ENCODE measurements at places on chromosomes 3 and 15.

GRCh38 chr3:22098021-22098420, 347.0 kb upstream of the ZNF385D start:
- no peak for DNase-seq

GRCh38 chr15:94272251-94272898, 41.0 kb downstream of the MCTP2 start:
- DNase-seq = no peak

DNA sequence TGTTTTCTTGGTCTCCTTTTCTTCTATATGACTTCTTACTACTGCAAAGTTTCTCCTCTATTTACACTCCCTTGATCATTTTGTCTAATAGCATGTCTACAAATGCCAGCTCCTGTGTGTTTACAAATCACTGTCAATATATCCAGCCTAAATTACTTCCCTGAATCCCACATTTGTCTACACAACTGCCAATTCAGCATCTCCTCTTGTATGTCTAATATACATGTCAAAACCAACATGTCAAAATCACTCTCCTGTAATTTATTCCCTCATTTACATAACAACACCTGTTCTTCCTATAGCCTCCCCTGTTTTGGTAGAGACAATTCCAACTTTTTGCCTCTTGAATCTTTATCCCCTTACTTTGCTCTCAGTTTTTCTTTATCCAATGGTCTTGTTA, 359.3 kb downstream of the PLOD2 start:
- DNase-seq = no peak

- no peak for DNase-seq
Measured at GRCh38 chr15:70857562-70858285, 3.8 kb upstream of the LARP6 start.

- DNase-seq = no peak
Measured at GRCh38 chr15:92864127-92864814, 35.9 kb upstream of the CHD2 start.

- DNase-seq = no peak
Measured at GRCh38 chr15:93459396-93459795, 370.4 kb upstream of the RGMA start.

DNA sequence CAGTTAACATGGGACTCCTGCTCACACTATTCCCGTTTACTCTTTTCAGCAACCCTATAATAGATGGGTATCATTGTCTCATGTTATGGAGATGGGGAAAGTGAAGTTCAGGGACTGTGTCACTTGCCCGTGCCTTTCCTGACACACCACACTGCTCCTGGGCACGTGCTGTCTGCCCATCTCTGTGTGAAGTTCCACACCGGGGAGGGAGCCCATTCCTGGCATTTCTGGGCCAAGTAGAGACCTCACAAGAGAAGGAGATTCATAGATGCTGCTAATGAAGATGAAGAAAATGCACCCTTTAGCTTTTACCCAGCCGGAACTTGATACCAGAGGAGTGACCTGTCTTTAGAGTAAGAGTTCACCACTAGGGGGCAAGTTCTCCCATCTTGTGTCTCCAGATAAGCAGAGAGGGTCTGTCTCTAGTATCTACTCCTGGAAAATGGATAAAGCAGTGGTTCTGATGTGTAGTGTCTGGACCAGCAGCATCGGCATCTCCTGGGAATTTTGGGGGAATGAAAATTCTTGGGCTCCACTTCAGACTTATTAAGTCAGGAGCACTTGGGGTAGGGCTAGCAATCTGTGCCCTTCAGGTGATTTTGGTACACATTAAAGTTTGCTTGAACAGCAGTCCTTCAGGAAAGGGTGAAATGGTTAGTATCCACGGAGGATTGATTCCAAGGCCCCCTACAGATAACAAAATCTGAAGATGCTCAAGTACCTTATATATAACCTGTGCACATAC, 2.0 kb upstream of the TOPBP1 start:
- no peak for DNase-seq

- DNase-seq = no peak
Measured at GRCh38 chr15:37291920-37292319, 191.6 kb upstream of the MEIS2 start.

GRCh38 chr15:74109713-74110112, 20.7 kb upstream of the ISLR2 start:
- no peak for DNase-seq

- DNase-seq = no peak
Measured at GRCh38 chr3:126577261-126577660, 18.5 kb upstream of the C3orf22 start.

DNA sequence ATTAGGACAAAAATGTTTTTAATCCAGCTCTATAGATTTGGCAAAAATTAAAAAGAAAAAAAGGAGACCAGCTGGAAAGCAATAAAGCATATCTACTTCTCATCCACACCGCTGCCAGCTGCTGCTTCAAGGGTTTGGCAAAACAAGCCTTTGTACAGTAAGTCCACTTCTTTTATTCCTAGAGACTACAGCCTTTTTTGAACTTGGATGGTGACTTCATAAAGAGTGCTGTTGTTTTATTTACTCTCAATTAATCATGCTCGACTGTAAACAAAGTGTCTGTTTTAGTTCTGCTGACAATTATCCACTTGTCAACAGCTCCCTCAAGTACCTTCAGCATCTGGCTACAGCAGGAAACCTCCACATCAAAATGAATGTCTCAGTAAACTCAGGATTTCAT, 12.3 kb upstream of the FOXB1 start:
- DNase-seq = no peak

- DNase-seq = no peak
Measured at GRCh38 chr3:132253262-132253878, 63.8 kb upstream of the ACP3 start.

- DNase-seq = no peak
Measured at GRCh38 chr15:63372753-63373152, 8.9 kb downstream of the CA12 start.

GRCh38 chr15:43103907-43104306, 1.9 kb downstream of the UBR1 start:
- no peak for DNase-seq

GRCh38 chr15:51558411-51558810, 64.2 kb downstream of the DMXL2 start:
- DNase-seq = no peak

- no peak for DNase-seq
Measured at GRCh38 chr15:73624530-73624929, 8.7 kb downstream of the NPTN start.

- DNase-seq = no peak
Measured at GRCh38 chr3:119894195-119894594, 112.3 kb downstream of the NR1I2 start.

DNA sequence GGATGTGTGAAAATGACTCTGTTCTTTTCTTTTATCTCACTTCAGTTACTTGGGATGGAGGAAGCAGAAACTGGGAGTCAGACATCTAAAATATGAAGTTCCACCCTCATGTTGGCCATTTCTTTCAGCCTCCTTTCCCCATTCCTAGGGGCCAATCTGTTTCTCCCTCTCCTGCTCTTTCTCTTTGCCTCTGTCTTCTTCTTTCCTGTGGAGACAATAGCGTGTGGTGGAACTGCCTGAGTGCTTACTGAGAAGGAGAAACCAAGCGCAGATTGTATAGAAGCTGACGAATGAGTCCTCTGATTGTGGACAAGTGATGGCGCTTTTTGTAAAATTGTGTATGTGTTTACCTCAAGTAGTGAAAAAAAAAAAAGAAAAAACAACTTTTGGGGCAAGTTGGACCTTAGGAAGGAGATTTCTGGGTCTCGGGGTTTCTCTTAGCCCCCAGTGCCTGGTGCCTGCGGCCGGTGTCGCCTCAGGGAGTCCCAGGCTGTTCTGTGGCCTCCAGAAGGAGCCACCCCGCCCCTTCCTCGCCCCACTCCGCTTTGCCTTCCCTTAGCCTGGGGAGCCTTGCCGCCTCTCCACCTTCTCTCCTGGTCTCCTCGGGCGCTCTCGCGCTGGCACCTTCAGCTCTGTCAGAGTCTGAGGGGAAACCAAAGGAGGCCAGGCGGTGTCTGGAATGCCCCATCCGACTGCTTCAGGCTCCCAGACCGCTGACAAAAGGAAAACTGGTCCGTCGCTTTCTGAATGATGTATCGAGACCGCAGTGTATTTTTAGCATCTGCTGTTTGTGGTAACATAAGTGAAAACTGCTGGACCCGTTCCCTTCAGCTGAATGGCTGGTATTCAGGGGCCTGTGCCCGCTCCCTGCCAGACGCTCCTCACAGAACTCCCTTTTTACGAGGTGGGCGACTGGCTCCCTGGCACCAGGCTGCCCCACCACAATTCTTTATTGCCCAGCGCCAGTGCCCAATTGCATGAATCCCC, 30.1 kb downstream of the SCG5 start:
- DNase-seq = no peak

- no peak for DNase-seq
Measured at GRCh38 chr3:18964640-18965039, 183.7 kb upstream of the KCNH8 start.

GRCh38 chr3:111603679-111604078, 8.5 kb upstream of the ZBED2 start:
- DNase-seq = no peak

DNA sequence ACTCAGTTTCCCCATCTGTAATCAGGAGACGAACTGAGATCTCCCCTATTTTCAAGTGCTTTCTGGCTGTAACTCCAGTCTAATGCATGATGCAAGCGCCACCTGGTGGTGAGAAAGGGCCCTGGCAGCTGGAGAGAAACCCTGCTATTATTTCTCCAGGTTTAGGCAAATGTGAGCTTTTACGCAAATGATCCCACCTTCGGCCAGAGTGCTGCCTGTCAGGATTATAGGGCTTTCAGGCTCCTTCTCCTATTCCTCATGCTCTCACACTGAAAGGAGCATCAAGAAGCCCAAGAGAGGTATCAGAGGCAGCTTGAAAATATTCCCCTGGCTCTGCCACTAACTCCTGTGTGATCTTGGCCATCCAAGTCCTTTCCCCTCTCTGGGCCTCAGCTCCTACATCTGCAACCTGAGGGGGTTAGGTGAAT, 93.9 kb upstream of the RASGRF1 start:
- DNase-seq = peak; percentile 61

DNA sequence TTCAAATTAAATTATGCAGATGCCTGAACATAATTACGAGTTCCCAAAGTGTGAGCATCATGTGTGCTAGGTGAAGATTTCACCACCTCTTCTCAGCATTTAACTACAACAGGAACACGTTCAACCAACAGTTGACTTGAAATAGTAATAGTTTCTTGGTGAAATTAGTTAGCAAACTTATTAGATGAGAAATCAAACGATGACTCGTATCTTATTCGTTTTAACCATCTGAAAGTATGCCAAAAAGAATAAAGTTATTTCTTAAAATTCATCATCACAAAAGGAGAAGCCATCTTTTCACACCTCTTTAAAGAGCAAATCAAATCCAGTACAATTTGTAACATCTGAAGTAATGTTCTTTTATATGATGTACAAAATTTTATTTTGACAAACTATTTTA, 2.3 kb downstream of the BNC1 start:
- no peak for DNase-seq

DNA sequence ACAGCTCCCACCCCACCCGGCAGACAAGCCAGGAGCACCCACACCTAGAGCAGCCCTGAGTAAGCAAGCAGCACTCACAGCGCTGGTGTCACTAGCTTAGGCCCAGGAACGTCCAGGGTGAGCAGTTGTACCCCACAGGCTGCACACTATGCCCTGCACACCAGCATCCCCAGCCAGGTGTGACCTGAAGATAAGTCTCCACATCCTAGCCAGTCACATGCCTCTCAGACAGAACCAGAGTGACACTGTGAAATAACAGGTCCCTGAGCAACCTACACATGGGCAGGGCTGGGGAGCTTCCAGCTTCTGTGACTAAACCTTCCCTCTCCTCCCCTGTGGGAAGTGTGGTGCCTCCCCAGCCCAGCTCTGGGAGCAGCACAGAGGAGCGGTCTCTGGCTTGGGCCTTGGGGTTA, 253.6 kb downstream of the UACA start:
- DNase-seq = no peak

DNA sequence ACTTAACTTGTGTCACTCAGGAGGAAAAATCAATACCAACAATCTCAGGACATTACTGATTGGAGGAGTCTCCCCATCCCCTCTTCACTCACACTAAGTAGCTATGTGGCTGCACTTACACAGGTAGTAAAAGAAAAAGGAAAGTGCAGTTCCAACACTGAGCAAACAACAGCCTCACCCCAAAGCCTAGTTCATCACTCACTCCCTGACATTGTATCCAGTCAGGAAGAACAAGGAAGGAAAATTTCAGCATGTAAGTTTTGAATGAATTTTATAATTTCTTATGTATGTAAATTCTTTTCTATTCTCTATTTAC, 273.4 kb downstream of the IGSF11 start:
- DNase-seq = no peak

- no peak for DNase-seq
Measured at GRCh38 chr3:11413071-11413470, 140.9 kb downstream of the ATG7 start.

DNA sequence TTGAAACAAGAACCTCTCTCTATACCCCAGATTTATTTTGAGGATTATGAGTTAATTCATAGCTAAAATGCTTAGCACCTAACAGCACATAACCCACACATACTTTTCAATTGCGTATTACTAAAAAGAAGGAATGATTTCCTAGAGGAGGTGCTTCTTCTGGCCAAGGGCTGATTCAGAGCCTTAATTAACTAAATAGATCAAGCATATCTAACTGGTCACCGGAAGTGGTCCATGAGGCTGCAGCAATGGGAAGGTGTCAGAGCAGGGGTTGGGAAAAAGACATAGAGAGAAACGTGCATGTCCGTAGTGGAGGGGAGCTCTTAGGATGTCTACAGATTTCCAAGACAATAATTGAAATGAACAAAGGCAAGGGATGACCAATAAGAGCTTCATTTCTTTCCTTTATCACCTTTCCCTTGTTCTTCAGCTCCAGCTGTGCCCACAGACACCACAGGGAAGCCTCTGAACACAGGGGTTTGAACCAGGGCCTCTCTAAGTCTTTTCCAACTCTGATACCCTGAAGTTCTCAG, 467 bp downstream of the HGD start:
- DNase-seq = no peak

DNA sequence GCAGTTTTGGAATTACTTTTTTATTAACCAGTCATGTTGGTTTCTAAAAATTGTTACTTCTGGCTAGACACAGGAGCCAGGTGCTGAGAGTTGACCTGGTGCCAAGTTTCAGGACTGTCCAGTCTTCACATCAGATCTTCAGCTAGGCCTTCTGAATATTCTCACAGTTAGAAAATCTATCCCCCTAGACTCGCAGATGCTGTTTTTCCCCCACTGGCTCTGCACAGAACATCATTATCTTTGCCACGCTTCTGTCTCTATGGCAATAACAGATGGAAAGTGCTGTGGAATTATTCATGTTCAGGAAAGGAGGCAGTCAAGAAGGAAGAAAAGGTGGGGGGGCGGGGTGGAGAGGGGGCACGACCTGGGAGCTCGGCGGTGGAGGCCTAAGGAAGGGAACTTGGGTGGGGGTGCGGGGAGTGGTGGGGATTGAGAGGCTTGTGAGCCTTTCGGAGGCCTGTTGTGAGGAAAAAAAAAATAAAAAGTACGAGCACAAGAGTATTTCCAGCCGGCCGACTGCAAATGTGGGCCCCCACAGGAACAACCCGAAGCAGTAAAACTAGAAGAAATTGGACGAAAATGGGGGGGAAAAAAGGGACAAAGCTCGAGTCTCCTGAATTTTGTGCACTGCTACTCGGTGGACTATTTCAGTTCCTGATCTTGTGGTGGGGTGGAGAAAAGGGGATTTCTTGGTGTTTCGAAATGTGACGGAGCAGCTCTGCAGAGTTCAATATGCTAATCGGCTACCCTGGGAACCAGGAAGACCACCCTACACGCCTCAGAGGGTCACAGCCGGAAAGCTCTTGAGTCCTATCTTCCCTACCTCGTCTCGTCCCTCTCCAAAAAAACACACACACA, 1.5 kb upstream of the SKIL start:
- DNase-seq = no peak

All from stimulated activated CD4-positive, alpha-beta T cell treated with anti-CD3 and anti-CD28 coated beads, Interleukin-4, amount 100 ng/mL, for 4 hours (primary cell).